ENCODE measurements at places on chromosomes 12 and 14.

GRCh38 chr14:103676881-103677675, 38.2 kb downstream of the XRCC3 start:
- no peak for DNase-seq

GRCh38 chr14:58078068-58078467, 73.9 kb downstream of the ARMH4 start:
- DNase-seq = no peak

DNA sequence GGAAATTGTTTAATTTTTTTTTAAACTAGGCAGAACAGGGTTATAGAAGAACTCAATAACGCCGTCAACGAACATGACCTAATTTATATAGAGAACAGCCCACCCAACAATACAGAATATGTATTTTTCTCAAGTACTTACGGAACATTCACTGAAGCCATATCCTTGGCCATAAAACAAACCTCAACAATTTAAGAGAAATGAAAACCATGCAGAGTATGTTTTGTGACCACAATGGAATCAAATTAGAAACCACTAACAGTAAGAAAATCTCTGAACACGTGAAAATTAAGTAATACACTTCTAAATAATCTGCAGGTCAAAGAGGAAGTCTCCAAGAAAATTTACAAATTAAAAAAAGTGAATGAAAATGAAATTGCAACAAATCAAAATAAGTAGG, 9.4 kb downstream of the SART3 start:
- no peak for DNase-seq

- DNase-seq = no peak
Measured at GRCh38 chr14:94868772-94869072, 98.8 kb upstream of the GSC start.

GRCh38 chr14:23302290-23303225, at the start of gene PPP1R3E:
Gene PPP1R3E (minus strand): TSS chr14:23302859. CDS start chr14:23302576, 283 bp downstream.
- peak; percentile 75 for DNase-seq

DNA sequence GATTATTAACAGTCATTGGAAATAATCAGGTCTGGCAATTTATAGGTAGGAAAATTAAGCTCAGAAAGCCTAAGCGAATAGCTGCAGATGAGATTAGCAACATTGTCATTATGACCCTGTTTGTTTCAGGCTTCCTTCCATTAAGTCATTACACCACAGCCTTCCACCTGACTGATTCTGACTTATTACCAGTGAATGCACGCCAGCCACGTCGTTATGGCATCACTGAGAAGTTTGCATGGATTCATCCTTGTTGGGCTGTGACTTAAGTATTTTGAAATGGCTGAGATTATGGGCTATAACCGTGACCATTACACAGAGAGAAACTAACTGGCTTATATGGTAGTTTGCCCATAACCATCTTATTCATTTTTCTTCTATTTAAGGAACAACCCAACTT, 18.6 kb downstream of the RASSF8 start:
- DNase-seq = no peak

DNA sequence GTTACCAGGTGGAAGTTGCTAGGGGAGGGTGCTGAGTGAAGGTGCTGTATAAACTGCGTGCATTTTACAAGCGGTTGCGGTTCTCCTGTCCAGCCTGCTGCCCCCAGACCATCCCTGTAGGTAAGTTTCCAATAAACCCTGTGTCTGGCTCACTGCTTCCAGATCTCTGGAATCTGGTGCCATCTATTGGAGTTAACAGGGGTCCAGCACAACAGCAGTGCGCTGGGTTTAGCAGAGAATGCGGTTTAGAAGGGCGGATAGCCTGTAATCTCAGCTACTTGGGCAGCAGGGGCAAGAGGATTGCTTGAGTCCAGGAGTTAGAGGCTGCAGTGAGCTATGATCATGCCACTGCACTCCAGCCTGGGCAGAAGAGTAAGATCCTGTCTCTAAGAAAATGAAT, 4.9 kb downstream of the AACS start:
- DNase-seq = no peak

- DNase-seq = no peak
Measured at GRCh38 chr14:92649934-92650545, 98.4 kb downstream of the LGMN start.

Measured in stimulated activated CD8-positive, alpha-beta memory T cell treated with anti-CD3 and anti-CD28 coated beads, Interleukin-4, amount 100 ng/mL, for 1 hour (primary cell).